ENCODE measurements at places on chromosomes 1 and 21.

DNA sequence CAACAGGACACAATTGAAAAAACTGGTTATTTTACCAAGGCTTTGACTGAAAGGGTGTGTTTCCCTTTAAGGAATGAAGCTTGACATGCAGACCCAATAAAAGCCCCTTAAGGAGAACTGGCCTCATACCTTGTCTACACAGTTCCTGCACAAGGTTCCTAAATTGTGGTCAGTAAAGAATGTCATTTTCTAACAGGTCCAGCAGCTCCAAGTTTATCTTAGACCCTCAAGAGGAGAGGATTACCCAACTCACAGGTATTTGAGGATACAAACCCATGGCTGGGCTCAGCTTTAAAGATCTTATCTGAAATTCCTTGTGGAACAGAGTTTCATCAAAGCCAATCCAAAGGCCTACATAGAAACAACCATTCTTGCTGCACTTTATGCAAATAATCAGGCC, 31.4 kb upstream of the CBR3 start:
- ATAC-seq = no peak

DNA sequence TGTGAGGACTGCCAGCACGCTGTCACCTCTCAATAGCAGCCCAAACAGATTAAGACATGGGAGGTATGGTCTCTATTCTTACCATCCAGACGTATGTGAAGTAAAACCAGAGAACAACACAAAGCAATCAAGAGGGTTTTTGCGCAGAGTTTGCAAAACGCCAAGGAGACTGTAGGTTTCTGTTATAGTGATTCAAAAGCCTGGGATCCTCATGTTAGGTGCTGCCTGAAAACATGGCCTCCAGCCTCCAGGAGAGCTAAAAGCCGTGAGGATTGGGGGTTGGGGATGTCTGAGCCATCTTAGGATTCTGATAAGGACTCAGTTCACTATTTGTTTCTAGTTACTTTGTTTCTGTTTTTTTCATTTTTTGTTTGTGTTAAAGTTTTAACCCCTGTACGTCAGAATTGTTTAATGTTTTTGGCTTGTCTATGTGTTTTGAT, 4.2 kb upstream of the CCT8 start:
- ATAC-seq = no peak

GRCh38 chr1:230170153-230170547, 103.1 kb downstream of the GALNT2 start:
- ATAC-seq = peak; percentile 80

GRCh38 chr1:98550076-98550475, 111.4 kb upstream of the SNX7 start:
- ATAC-seq = no peak

DNA sequence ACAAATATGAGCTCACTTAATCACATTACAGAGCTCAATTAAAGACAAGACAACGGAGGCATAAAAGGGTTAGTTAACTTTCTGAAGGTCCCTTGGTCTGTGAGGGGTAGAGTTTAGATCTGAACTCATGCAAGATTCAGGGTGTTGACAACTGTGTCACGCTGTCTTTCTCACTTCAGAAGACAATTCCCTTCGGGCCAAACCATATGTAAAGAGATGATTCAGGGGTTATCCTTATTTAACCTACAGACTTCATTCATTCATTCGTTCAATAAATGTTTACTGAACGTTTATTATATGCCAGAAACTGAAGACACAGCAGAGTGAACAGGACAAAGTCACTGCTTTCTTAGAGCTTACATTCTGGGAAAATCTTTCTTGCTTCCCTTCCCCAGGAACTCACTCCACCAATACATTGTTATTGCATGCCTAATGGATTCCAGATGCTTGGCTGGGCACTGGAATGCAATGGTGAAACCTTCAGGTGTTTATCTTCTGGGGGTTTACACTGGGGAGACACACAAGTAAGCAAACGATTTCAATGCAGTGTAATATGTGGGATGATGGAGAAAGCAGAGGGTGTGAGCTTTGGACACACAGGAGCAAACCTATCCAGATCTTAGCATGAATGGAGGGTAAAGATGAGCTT, 6.4 kb downstream of the XCL1 start:
- ATAC-seq = no peak

GRCh38 chr1:230681599-230681998, 32.3 kb downstream of the AGT start:
- no peak for ATAC-seq

DNA sequence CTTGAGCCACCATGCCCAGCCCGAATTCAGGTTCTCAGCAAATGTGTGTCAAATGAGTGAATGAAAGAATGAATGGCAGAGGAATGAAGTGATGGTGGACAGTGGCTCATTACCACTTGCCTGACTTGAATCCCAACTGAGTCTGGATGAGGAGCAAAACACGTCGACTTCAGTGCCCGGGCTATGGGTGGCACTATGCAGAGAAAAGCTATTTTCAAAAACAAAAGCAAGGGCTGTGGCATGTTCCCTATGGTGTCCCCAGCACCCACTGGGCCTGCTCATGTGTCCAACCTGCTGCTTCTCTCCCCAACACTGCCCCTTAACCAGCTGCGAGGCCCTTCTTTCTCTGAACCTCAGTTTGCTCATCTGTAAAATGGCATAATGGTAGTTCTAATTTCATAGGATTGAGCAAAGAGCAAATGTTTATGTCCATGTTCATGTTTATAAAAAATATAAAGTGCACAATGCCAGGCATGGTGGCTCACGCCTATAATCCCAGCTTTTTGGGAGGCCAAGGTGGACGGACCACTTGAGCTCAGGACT, 4.3 kb upstream of the MAD2L2 start:
- no peak for ATAC-seq

- no peak for ATAC-seq
Measured at GRCh38 chr1:203621559-203622262, 4.9 kb upstream of the ATP2B4 start.

DNA sequence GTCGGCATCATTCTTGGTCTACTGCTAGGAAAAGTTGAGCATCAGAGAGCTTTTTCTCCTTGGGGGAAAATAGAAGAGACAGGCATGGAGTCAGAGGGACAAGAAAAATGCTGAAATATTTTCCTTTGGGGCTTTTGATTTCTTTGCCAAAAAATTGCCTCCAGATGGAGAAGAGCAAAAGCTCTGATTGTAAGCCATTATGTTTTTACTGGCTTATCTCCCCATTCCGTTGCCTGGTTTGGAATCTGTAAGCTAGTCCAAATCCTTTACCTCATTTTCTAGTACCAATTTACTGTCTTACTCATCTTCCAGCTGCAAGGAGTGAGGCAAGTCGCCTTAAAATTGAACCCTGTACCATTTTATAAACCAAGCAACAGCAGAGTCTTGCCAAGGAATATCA, 23.3 kb upstream of the NBL1 start:
- ATAC-seq = no peak

DNA sequence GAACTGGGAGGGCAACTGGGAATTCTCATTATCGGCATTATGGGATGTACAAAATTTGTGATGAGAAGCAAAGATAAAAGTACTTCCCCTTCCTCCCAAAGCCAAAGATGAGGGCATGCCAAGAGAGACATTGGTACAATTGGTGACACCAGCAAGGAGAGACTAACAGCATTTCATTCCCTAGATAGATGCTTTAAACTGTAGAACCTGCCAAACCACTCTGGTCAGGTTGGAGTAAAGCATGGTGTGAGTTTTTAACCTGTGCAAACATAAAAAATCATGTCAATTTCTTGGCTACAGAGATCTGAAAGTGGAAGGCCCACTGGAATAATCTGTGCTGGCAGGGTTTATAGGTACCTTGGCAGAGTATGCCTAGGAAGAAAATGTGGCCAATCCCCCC, 19.4 kb downstream of the CTXND2 start:
- no peak for ATAC-seq

DNA sequence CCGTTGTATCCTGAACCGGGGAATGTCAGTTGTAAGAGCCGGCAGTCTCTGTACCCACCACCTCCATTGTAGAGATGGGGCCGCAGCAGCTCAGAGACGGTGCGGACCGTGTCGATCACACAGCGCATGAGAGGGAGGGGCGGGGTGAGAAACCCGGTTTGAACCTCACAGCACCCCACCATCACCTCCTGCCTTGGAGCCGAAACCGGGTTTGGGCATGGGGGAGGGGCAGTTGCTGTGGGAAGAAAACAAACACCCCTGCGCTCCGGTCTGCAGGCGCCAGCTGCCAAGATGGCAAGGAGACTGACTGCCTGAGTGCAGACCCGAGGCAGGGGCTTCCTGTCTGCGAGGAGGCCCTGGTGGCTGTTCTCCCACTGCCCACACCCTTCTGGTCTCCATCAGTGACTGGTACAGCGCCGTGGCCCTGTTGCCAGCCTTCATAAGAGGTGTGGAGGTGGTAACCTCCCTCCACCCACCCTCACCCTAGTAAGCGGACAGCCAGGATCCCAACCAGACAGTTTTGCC, 69.2 kb upstream of the SSBP3 start:
- ATAC-seq = no peak

Measured in stimulated activated memory B cell treated with anti-CD40 and anti-IgM and Interleukin-4, amounts not matched to agents 10 μg/mL and 1 μg/mL and 100 μg/mL, for 72 hours (primary cell).